Activated naive CD4-positive, alpha-beta T cell treated with anti-CD3 and anti-CD28 coated beads for 36 hours (primary cell): ENCODE measurements at places on chromosomes 11 and 22. TPM values are rescaled to one million over a fixed set of nuclear protein-coding genes. Genes with fewer than 3 reads are reported as not detected.

SAA4 gene
- total RNA-seq, result not detected

OR6T1 gene
- not detected for total RNA-seq

C1QTNF4 gene
- not detected for total RNA-seq

SORL1 gene
- total RNA-seq, result 67.2 TPM

TEF gene
- 1.9 TPM for total RNA-seq
